ENCODE measurements at places on chromosomes 6 and 20. TPM values are rescaled to one million over a fixed set of nuclear protein-coding genes. Genes with fewer than 3 reads are reported as not detected.

The RHAG gene
- total RNA-seq: not detected

The FOXQ1 gene
- total RNA-seq: not detected

The THEMIS gene
- 39.9 TPM for total RNA-seq

The TULP1 gene
- total RNA-seq: not detected

The PCIF1 gene
- 33.6 TPM for total RNA-seq

The SULF2 gene
- 1.4 TPM for total RNA-seq

The MUC22 gene
- total RNA-seq: not detected

The DEFB110 gene
- total RNA-seq: not detected

The DBNDD2 gene
- 11.3 TPM for total RNA-seq

The MEP1A gene
- total RNA-seq: not detected

The RIPOR3 gene
- not detected for total RNA-seq

The SPEF1 gene
- 0.13 TPM for total RNA-seq

The SLC17A1 gene
- total RNA-seq: not detected

The TPX2 gene
- total RNA-seq: 60.3 TPM

The EEF1A2 gene
- 0.20 TPM for total RNA-seq

The C20orf202 gene
- not detected for total RNA-seq

The PTCHD4 gene
- total RNA-seq: not detected

The AGER gene
- 11.9 TPM for total RNA-seq

The C4A gene
- total RNA-seq: 3.3 TPM

The TINAG gene
- total RNA-seq: not detected

The TPD52L1 gene
- total RNA-seq: not detected

The OR12D2 gene
- not detected for total RNA-seq

The TFAP2C gene
- total RNA-seq: not detected

The CST4 gene
- not detected for total RNA-seq

The FBXL4 gene
- 12.7 TPM for total RNA-seq

The PRICKLE4 gene
- total RNA-seq: not detected

The TREML1 gene
- not detected for total RNA-seq

The MAS1 gene
- not detected for total RNA-seq

The NKX2-2 gene
- total RNA-seq: not detected

The CCN6 gene
- not detected for total RNA-seq

The POU5F1 gene
- total RNA-seq: not detected

The KCNQ5 gene
- total RNA-seq: 7.9 TPM

The HLA-F gene
- total RNA-seq: 242 TPM

The BANF2 gene
- not detected for total RNA-seq

The TXLNB gene
- 0.13 TPM for total RNA-seq

The GSTA2 gene
- total RNA-seq: not detected

The ZNF391 gene
- 2.9 TPM for total RNA-seq

The SRC gene
- total RNA-seq: 2.4 TPM

The SLC16A10 gene
- 3.3 TPM for total RNA-seq

The LAMA4 gene
- not detected for total RNA-seq

The SAPCD1 gene
- 7.0 TPM for total RNA-seq

The TMEM244 gene
- not detected for total RNA-seq

The MYB gene
- 44.2 TPM for total RNA-seq

The C6orf15 gene
- not detected for total RNA-seq

The SCP2D1 gene
- total RNA-seq: not detected
